Smooth muscle cell of trachea (primary cell): ENCODE measurements at places on chromosomes 7 and 10. TPM values are rescaled to one million over a fixed set of nuclear protein-coding genes. Genes with fewer than 3 reads are reported as not detected.

Gene C10orf53
- not detected in 2 replicates for total RNA-seq

Gene PAX4
- not detected in 2 replicates for total RNA-seq

Gene DMBT1
- total RNA-seq: under 0.01 TPM in 2 replicates

Gene ZPBP
- total RNA-seq: not detected in 2 replicates

Gene PAOX
- total RNA-seq: 9.6 and 12.1 TPM in 2 replicates

Gene CNPY1
- total RNA-seq: not detected in 2 replicates

Gene CAMK2B
- total RNA-seq: 0.15 and 0.33 TPM in 2 replicates

Gene TMEM184A
- total RNA-seq: not detected in 2 replicates

Gene OPN1SW
- total RNA-seq: not detected in 2 replicates

Gene PNLIPRP1
- not detected in 2 replicates for total RNA-seq

Gene HOGA1
- total RNA-seq: 1.3 and 3.3 TPM in 2 replicates

Gene FGFR2
- total RNA-seq: 0.15 and 0.17 TPM in 2 replicates

Gene RASSF4
- 6.4 and 15.1 TPM in 2 replicates for total RNA-seq

Gene SYNPO2L
- not detected in 2 replicates for total RNA-seq

Gene EVX1
- total RNA-seq: not detected in 2 replicates

Gene NKX1-2
- under 0.01 TPM in 1 of 2 replicates, not detected in the other for total RNA-seq
